ENCODE measurements at places on chromosomes 7 and 10.

DNA sequence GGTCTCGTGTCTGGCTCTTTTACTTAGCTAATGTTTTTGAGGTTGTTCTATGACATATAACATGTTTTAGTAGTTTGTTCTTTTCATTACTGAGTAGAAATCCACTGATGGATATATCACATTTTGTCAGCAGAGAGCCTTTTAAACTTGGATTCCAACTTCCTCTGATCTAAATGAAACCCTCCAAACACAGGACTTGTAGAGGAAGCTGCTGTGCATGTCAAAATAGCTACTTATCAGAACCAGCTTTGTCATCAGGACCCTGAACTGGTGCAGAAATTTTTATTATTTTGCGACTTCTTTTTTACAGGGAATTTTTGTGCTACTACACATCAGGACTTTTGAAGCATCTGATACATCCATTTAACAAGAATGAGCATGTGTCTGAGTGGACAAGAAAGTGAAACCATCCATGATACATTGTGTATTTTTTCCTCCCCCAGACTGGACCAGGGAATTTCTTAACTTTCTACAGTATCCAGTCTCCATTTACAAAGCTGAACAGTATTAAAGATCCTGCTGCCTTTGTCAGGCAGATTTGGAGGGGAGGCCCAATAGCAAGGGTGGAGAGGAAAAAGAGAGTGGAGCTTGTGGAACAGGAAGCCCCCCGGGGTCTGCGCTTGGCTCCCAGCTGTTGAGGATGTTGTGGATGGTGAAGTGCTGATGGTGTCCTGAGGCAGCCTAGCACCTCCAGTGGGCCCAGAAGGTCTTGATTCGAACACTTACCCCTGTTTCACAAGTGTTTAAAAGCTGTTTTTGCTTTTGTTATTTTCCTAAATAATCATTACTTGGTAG, 29.3 kb upstream of the MTPAP start:
- DNase-seq: no peak

DNA sequence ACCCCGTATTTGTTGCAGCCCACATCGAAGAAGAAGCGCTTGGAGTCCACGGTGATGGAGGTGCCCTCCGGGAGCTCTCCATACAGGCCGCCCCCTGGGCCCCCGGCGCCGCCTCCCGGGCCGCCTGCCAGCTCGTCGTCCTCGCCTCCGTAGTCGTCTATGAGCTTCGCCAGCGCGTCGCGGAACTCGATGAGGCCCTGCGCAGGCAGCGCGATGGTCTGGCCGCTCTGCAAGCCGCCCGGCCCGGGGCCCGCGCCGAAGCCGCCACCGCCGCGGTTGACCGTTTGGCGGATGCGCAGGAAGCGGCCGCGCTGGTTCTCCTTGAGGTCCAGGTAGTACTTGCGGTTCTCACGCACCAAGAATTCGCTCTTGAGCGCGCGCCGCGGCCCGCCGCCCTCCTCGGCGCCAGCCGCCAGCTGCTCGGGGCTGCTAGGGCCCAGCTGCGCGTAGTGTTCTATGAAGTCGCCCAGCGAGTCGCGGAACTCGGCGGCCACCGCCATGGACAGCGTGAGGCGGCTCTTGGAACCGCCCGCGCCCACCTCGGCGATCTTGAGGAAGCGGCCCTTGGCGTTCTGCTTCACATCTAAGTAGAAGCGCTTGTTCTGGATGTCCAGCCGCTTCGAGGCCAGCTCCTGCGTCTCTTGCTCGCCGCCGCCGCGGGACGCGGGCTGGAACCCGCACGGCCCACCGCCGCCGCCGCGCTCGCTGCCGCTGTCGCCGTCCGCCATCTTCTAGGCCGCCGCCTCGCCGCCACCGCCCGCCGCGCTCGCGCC, 523 bp downstream of the PURB start:
- peak; percentile 44 for DNase-seq

DNA sequence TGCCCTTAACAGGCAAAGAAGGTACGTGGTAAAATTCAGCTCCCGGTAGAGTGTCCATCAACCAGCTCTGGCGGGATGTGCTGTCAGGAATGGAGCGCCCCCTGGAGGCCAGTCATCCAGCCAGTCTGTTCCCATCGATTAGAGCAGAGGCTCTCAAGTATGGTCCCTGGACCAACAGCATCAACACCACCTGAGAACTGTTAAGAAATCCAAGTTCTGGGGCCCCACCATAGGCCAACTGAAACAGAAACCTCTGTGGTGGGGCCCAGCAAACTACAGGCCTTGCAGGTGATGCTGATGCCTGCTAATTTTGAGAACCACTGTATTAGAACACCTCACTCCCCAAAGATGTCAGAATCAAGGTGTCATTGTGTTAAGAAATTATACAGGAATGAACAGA, 109.2 kb downstream of the DPY19L1 start:
- DNase-seq: peak; percentile 1

DNA sequence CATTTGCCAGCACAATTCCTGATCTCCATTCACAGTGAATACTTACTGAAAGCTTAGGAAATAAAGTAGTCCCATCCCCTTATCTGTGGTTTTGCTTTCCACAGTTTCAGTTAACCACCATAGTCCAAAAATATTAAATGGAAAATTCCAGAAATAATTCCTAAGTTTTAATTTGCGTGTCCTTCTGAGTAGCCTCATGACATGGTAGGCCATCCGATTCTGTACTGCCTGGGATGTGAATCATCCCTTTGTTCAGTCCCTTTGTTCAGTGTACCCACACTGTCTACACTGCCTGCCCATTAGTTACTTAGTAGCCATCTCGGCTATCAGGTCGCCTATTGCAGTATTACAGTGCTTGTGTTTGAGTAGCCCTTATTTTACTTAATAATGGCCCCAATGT, 14.2 kb downstream of the RAB11FIP2 start:
- DNase-seq: no peak
